ENCODE measurements at places on chromosomes 4 and X.

GRCh38 chr4:104859601-104860237, 287.0 kb upstream of the TET2 start:
- DNase-seq = no peak

GRCh38 chr4:189377569-189377968, 563.1 kb upstream of the FRG1 start:
- no peak for DNase-seq

GRCh38 chrX:13732246-13733067, 2.0 kb downstream of the TRAPPC2 start:
- DNase-seq = no peak

- DNase-seq = no peak
Measured at GRCh38 chr4:161320377-161320776, 843.4 kb downstream of the FSTL5 start.

GRCh38 chr4:48742412-48742811, 37.7 kb downstream of the FRYL start:
- DNase-seq = no peak

- DNase-seq = no peak
Measured at GRCh38 chrX:50996930-50997329, 86.4 kb downstream of the BMP15 start.

GRCh38 chr4:53511014-53511413, 80.3 kb downstream of the LNX1 start:
- no peak for DNase-seq

DNA sequence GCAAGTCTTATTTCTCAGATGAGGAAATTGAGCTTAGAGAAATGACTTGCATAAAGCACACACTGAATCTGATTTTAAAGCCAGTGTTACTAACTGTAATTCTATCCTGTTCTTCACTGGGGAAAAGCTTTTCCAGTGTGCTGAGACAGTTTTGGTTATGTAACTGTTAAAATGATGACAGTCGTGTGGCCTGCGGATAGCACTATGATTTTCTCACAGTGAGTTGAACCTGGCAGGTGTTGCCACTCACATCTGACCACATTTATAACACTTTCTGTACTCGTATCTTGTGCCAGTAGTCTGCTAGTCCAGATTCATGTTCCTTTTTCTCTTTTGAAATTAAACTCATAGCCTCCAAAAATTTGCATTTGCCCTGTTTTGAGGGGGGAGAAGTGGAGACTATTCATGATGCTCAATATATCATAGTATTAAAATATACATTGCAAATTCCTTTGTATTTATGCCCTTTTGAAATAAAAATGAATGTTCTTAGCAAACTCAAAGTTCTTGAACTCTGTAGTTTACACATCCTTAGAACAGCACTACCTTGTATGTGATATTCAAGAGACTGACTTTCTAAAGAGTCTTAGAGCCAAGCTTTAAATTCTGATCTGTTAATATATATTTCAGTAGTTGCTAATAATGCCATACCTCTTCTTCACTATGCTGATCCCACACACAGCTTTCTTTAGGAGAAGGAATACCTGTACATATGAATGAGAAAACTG, 132.3 kb downstream of the PDLIM5 start:
- DNase-seq = no peak

- no peak for DNase-seq
Measured at GRCh38 chr4:124810827-124811226, 98.3 kb upstream of the ANKRD50 start.

DNA sequence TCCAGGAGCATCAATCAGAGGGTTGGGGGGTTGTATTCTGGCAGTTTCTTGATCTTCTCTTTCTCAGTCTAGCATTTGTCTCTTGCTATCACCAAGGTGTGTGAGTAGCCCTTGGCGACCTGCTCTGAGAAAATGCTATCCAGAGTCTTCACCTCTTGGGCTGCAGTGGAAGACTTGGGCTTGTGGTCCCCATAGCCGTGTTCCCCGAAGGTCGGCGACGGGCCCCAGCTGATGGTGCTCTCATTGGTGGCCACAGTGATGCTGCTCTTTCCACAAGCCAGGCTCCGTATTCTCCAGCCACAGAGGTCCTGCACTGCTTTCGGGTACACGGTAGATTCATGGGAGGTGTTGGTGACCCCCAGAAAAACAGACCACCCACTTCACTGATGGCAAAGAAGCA, 25.9 kb upstream of the ETNPPL start:
- no peak for DNase-seq

DNA sequence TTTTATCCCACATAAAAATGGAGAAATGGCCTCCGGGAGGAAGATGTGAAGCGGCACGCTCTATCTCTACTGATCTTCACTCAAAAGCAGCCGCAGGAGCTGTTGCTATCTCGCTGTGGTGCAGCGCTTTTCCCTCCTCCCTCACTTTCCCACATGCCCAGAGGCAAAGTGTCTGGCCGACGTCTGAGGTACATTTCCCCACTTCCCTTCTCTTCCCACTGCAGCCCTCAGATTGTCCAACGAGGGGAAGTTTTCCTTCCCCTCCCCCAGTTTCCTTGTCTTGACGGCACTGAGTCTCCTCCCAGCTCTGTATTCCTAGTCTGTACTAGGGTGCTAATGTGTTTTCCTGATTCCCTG, 660 bp upstream of the COL25A1 start:
- DNase-seq = no peak

- DNase-seq = no peak
Measured at GRCh38 chr4:13766761-13767540, 139.4 kb upstream of the BOD1L1 start.

GRCh38 chr4:146273204-146273901, 59.0 kb downstream of the REELD1 start:
- no peak for DNase-seq

- no peak for DNase-seq
Measured at GRCh38 chrX:64437218-64437617, 42.0 kb upstream of the MTMR8 start.

DNA sequence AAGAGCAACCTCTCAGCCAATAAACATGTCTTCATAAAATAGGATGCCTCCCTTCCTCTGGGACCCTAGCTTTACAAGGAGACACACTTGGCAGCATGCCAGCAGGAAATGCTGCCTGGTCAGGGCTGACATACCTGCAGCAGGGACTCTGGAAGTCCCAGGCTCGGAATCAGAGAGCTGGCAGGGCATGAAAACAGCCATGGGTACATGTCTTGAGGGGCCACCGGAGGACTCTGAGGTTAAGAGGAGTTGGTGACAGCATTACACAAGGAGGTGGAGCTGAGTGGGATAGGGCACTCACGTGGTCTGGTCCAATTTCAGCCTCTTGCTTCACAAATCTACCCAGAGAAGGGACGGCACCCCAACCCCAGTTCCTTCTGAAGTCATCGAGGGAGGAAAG, 15.7 kb downstream of the MSX1 start:
- DNase-seq = no peak

Data from omental fat pad (tissue), 4 donors.